ENCODE measurements at places on chromosomes 2 and 18. TPM values are rescaled to one million over a fixed set of nuclear protein-coding genes. Genes with fewer than 3 reads are reported as not detected.

Gene MYL12B
- 168 TPM for total RNA-seq

Gene APOB
- 9.7 TPM for total RNA-seq

Gene REG3A
- not detected for total RNA-seq

Gene RPS27A
- 425 TPM for total RNA-seq

Gene KYNU
- total RNA-seq = 1.4 TPM

Gene CFAP53
- not detected for total RNA-seq

Gene IL36RN
- total RNA-seq = not detected

Gene TMEM150A
- total RNA-seq = 14.9 TPM

Gene ORMDL1
- total RNA-seq = 21.4 TPM

All from left ventricle myocardium superior (tissue), 1 donor.